ENCODE measurements at places on chromosomes 5 and 9.

DNA sequence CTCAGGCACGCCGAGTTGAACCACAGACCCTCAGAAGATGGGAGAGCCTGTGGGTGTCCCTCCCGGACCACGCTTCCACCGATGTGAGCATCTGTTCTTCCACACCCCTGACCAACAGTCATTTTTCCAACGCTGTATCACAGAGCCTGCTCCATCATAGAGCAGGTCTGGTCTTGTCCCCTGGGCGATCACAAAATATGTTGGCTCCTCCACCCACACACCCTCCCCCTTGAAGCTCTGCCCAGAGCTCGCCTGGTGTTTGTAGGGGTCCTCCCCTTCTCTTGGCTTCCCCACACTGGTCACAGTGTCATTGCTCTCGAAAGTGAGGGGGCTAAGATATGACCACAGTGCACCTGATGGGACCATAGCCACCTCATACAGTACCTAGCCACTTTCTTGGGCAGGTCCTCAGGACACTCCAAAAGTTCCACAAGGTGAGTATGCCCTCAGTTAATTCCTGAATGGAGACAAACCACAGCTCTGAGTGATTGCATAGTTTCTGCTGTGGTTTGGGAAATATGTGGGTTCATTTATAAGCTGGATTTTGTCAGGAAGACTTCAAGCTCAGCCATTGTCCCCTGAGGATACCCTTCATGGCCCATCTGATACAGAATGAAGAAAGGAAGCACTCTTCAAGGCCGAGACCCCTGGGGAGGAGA lies 3.5 kb upstream of the ZNF618 start:
- no peak for DNase-seq

DNA sequence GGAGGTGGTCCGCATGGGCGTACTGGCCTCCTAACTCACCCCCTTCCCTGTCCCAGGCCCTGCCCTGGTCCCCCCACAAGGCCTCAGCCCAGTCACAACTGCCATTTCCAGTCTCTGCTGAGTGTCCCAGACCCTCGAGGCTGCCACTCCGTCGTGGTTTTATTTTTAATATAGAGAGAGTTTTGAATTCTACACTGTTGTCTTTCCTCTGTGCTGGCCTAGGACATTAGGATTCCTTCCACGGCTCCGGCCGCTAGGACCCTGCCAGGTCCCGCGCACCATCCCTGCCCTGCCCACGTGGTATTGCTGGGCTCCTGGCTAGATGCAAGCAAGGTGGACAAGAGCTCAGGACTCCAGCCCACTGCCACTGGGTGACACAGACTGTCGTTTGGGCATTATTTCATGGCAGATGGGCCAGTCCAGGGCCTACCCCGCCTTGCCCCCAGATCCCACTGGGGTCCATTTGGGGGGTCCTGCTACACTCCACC lies 53.3 kb downstream of the SAR1B start:
- DNase-seq = no peak

GRCh38 chr5:122844136-122844909 lies 1.1 kb upstream of the SNX24 start:
- DNase-seq = no peak

DNA sequence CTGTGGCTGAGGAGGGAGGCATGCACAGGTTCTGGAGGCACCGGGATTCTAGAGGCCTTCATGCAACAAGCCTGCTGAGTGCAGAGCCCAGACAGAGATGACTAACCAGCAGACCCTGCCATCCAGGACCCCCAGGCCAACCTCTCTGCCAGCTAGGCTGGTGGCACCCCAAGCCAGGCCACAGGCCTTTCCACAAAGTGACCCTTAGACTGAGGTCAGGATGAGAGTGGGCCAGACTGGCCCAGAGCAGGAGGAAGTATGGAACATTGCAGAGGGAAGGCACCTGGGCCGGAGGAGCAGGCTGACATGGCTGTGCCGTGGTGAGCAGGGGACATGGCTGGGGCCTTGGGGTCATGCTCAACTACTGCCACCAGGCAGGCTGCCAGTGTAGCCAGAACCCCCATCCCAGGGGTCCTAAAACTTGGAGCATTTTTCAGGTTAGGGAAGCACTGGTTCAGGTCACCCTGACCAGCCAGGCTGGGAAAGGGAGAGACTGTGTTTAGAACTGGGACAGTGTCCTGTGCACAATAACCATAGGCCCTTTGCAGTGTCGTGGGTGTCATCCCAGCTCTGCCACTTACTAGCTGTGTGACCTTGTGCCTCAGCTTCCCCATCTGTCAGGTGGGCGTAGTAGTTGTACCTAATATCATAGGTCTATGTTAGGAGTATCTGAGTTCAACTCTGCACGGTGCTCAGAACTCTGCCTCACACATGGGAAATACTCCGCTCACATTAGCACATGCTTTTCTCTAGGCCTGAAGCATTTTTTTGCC lies 17.3 kb downstream of the TCF7 start:
- no peak for DNase-seq

GRCh38 chr5:120516805-120517204 lies 52.7 kb downstream of the PRR16 start:
- no peak for DNase-seq
